Natural killer cell (primary cell): ENCODE measurements at places on chromosomes 2 and 18. TPM values are rescaled to one million over a fixed set of nuclear protein-coding genes. Genes with fewer than 3 reads are reported as not detected.

Gene RFX8
- not detected for total RNA-seq

- no peak overlapping the region for H3K27ac ChIP-seq
- DNase-seq: no peak
- no peak overlapping the region for H3K4me3 ChIP-seq
- H3K27me3 ChIP-seq: no peaks in the 10 kb centered on the region
- peaks cover 10% of the 10 kb centered on the region for H3K4me1 ChIP-seq
Measured at GRCh38 chr18:79429785-79430281, 34.1 kb downstream of the NFATC1 start.

DNA sequence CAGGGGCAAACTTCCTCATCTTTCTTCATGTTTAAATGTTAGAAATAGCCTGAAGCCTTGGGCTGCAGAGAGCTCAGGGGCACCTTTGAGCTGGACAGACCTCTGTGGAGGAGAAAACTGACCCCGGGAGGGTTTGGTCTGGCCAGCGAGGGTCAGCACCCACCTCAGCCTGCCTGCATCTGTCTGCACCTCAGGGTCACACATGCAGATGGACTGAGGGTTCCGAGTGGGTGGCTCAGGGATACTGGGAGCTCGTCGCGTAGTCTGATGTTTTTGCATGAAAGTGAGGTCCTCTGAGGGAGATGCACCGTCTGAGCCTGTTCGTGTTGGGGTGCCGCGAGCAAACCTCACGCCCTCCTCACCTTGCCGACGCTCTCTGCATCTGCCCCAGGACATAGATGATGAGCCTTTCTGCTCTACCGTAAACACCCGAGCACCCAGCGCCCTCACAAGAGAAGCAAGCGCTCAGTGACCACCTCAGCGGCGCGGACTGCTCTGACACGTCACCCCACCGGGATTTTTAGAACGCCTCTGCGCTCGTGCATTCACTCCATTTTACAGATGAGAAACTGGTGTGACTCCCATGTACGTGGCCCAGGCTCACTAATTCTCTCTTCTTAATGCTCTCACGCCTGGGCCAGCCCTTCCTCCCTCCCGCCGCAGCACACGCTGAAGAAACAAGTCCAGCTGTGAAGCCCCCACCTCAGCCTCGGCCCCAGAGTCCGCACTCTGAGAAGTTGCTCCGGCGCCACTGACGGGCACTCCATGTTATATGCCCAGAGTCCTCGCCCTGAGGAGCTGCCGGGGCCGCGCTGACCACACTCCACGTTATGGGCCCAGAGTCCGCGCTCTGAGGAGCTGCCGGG is 9.5 kb downstream of the KCNG2 start:
- no peak overlapping the region for H3K4me3 ChIP-seq
- H3K36me3 ChIP-seq: no peaks in the 10 kb centered on the region
- DNase-seq: no peak
- peaks cover 11% of the 10 kb centered on the region for H3K4me1 ChIP-seq

DNA sequence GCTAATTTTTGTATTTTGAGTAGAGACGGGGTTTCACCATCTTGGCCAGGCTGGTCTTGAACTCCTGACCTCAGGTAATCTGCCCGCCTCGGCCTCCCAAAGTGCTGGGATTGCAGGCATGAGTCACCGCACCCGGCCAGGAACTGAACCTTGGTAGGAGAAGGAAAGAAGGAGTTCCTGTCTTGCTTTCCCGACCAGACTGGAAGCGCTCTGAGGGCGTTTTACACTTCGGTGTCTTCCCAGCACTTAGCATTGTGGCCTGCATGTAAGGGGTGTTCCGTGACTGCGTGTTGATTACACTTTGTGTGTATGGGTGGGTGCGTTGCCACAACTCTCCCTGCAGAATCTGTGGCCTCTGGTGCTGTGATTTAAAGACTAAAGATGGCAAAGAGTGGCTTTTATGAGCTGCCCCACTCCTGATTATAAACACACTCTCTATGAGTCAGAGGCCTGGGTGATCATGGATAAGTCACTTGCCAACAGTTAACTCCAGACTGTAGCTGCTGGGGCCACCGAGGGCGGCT is 46.0 kb downstream of the ODC1 start:
- H3K4me1 ChIP-seq: peaks cover 49% of the 10 kb centered on the region
- no peak overlapping the region for H3K4me3 ChIP-seq
- no peak overlapping the region for H3K27ac ChIP-seq
- no peaks in the 10 kb centered on the region for H3K27me3 ChIP-seq
- H3K36me3 ChIP-seq: peaks cover 2% of the 10 kb centered on the region
- no peak for DNase-seq

GRCh38 chr2:37870829-37871228 is 54.3 kb upstream of the RMDN2 start:
- H3K4me3 ChIP-seq: no peak overlapping the region
- no peak for DNase-seq
- H3K27ac ChIP-seq: no peak overlapping the region
- H3K36me3 ChIP-seq: no peaks in the 10 kb centered on the region
- no peaks in the 10 kb centered on the region for H3K4me1 ChIP-seq
